ENCODE measurements at places on chromosomes 13 and 19.

DNA sequence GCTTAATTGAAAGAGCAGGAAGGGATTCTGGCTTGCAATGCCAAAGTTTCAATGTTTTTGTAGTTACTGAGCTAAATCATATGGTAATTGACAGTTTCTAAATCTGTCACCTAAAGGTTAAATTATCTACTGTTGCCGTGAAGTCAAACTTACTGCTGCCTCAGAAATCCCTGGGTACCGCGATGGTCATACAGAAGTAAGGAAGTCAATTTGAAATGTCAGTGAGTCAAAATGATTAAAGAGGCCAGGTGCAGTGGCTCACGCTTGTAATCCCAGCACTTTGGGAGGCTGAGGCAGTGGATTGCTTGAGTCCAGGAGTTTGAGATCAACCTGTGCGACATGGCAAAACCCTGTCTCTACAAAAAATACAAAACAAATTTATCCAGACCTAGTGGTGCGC is 48.8 kb upstream of the TPM4 start:
- H3K27me3 ChIP-seq: no peaks in the 10 kb centered on the region
- no peak for DNase-seq
- H3K36me3 ChIP-seq: no peaks in the 10 kb centered on the region
- no peak overlapping the region for H3K4me3 ChIP-seq
- H3K27ac ChIP-seq: no peak overlapping the region

GRCh38 chr13:73608711-73609485 is 525.3 kb downstream of the KLF12 start:
- H3K4me1 ChIP-seq: no peaks in the 10 kb centered on the region
- no peaks in the 10 kb centered on the region for H3K36me3 ChIP-seq
- DNase-seq: no peak
- no peak overlapping the region for H3K4me3 ChIP-seq
- H3K27ac ChIP-seq: no peak overlapping the region

DNA sequence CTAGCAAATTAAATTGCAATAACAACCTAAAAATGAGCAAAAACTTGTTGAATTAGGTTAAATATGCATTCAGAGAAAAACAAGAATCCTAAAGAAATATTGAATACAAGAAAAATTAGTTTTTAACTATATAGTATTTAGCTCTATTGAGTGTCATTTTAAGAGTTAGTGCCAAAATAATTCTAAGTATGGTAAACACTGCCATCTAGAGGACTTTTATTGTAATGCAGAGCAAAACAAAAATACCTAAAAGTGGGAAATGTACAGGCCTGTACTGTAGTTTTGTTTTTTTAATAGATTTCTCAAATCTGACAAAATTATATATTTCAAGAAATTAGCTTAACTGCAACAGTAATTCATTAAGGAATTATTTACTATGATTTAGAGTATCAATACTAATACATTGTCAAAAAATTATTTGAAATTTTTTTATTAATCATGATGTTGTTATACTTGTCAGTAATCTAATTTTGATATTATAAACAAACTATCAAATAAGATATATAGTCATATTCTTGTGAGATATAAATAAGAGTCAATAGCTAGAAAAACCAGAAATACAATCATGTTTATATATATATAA is 8.2 kb upstream of the PCDH9 start:
- no peak overlapping the region for H3K4me3 ChIP-seq
- H3K4me1 ChIP-seq: no peaks in the 10 kb centered on the region
- DNase-seq: no peak
- H3K27ac ChIP-seq: no peak overlapping the region
- no peaks in the 10 kb centered on the region for H3K36me3 ChIP-seq

GRCh38 chr13:48263196-48263595 is 30.2 kb downstream of the ITM2B start:
- peaks cover 42% of the 10 kb centered on the region for H3K36me3 ChIP-seq
- H3K27me3 ChIP-seq: no peaks in the 10 kb centered on the region
- no peak overlapping the region for H3K27ac ChIP-seq
- no peak for DNase-seq
- H3K4me3 ChIP-seq: no peak overlapping the region

DNA sequence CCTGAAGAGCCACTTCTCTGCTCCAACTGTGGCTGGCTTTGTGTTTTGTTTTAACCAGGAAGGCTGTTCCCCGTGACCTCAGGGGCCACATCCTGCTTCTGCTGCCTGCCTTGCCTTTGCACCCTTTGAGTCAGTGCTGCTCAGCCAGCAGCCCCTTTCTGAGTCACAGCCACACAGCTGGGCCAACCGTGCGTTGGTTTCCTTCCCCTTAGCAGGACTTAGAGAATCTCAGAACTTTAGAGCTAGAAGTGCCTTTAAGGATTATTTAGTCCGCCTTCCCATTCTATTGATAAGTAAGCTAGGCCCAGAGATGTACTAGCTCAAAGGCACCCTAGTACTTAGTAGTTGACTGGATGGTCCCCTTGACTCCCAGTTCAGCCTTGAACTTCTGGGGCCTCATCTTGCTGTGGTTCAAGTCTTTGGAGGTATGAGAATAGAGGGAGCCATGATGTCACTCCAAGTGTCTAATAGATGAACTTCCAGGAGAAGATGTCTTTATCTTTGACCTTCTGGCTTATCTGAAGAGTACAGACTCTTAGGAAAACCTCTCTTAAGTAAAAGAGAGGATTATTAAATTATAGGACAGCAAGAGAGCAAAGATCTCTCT is 8.0 kb downstream of the RGCC start:
- H3K36me3 ChIP-seq: peaks cover 30% of the 10 kb centered on the region
- H3K4me3 ChIP-seq: peak overlapping the region; percentile 79
- DNase-seq: peak; percentile 95
- no peaks in the 10 kb centered on the region for H3K27me3 ChIP-seq
- H3K4me1 ChIP-seq: peaks cover 92% of the 10 kb centered on the region

DNA sequence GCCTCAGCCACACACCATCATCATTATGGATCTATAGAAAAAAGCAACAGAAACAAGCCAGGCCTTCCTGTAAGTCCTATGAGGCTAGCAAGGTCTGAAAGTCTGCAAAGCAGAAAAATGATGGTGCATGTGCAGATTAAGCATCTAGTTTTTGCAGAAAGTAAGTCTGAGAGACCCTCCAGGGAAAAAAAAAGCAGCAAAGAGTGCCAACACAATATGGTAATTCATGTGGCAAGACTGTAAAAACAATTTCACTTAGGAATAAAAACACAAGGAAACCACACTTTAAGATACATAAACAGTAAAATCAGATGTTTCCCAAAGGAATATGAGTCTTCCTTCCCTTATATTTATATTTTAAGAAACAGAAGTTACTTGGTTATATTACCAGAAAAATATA is 112.3 kb upstream of the FBXL3 start:
- no peak for DNase-seq
- H3K36me3 ChIP-seq: peaks cover 26% of the 10 kb centered on the region
- no peak overlapping the region for H3K27ac ChIP-seq
- H3K4me3 ChIP-seq: no peak overlapping the region

- no peaks in the 10 kb centered on the region for H3K27me3 ChIP-seq
- no peaks in the 10 kb centered on the region for H3K36me3 ChIP-seq
- no peaks in the 10 kb centered on the region for H3K4me1 ChIP-seq
- DNase-seq: no peak
- H3K4me3 ChIP-seq: no peak overlapping the region
- H3K27ac ChIP-seq: no peak overlapping the region
These were observed 42.9 kb downstream of the CAB39L start for GRCh38 chr13:49400755-49401659.

DNA sequence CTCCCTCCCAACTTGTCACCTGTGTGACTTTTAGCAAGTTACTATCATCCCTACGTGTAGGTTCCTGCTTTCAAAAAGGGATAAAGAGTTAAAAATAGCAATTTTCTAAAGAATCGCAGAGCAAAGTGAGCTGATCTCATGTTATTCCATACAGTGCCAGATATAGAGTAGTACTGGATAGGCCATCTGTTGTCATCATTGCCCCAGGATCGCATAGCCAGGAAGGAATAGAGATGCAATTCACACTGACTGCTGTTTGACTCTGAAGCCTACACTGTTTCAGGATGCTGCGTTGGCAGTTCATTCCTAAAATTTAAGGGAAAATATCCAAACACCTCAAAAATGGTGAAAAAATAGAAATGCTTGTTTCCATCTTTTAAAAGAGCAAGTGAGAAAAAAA is 138.9 kb downstream of the SHISA2 start:
- no peaks in the 10 kb centered on the region for H3K36me3 ChIP-seq
- DNase-seq: no peak
- no peaks in the 10 kb centered on the region for H3K4me1 ChIP-seq
- no peak overlapping the region for H3K27ac ChIP-seq
- H3K27me3 ChIP-seq: no peaks in the 10 kb centered on the region
- H3K4me3 ChIP-seq: no peak overlapping the region

- no peaks in the 10 kb centered on the region for H3K36me3 ChIP-seq
- H3K27ac ChIP-seq: no peak overlapping the region
- no peaks in the 10 kb centered on the region for H3K4me1 ChIP-seq
- DNase-seq: no peak
- no peak overlapping the region for H3K4me3 ChIP-seq
These were observed 305.1 kb downstream of the ITGBL1 start for GRCh38 chr13:101757446-101758039.

GRCh38 chr13:75945841-75946482 is 309.8 kb downstream of the LMO7 start:
- H3K4me3 ChIP-seq: no peak overlapping the region
- no peaks in the 10 kb centered on the region for H3K27me3 ChIP-seq
- H3K36me3 ChIP-seq: no peaks in the 10 kb centered on the region
- no peak for DNase-seq
- no peaks in the 10 kb centered on the region for H3K4me1 ChIP-seq

DNA sequence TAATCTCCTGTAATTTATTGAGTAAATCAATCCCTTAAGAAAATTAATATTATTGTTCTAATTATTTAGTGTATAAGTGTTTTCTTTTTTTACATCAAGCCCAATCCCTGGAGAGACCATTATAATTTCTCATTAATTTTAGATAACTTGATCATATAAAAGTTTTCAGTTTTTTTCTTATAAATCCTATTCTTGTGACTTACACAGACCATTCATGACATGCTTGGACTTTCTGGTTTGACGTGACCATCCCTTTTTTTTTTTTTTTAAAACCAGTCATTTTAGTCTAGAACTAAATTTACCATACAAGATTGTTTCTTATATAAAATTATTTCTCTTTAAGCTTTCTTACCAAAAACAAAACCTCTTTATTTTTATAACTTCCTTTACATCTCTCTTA is 5.4 kb upstream of the MTRF1 start:
- peaks cover 20% of the 10 kb centered on the region for H3K4me1 ChIP-seq
- no peaks in the 10 kb centered on the region for H3K36me3 ChIP-seq
- H3K27me3 ChIP-seq: no peaks in the 10 kb centered on the region
- H3K27ac ChIP-seq: no peak overlapping the region
- no peak overlapping the region for H3K4me3 ChIP-seq
- DNase-seq: no peak

DNA sequence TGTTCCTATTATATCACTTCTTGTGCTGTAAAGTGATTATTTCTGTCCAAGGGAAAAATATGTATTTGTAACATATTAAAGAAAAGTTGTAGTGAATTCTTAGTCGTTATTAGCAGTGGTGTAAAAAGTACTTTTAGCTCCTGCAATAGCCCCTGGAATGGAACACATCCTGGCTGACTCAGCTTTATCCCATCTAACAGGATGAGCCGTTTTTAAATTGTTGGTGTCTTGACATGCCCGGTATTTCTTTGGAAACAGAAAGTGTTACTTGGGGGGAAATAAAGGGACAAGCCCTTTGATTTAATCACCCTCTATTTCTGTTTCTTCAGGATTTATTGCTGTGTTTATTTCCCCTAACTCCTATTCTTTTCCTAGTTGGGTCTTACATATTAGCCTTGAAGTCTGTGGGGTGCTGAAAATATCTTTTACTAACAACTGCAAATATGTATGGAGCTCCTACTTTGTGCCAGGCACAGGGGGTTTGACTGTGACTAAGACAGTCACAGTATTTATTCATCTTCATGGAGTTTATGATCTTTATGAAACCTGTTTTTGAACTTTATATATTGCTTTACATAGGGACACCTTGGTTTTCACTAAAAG is 17.9 kb downstream of the COG3 start:
- H3K27me3 ChIP-seq: no peaks in the 10 kb centered on the region
- no peak overlapping the region for H3K27ac ChIP-seq
- H3K4me3 ChIP-seq: no peak overlapping the region
- DNase-seq: no peak

Measured in CD8-positive, alpha-beta memory T cell (primary cell).